ENCODE measurements at places on chromosomes 1 and 21. TPM values are rescaled to one million over a fixed set of nuclear protein-coding genes. Genes with fewer than 3 reads are reported as not detected.

LCE1E gene
- polyA plus RNA-seq = not detected

ARMH1 gene
- 23.0 TPM for polyA plus RNA-seq

C1QB gene
- 843 TPM for polyA plus RNA-seq

CD48 gene
- polyA plus RNA-seq = 112 TPM

LSS gene
- 17.4 TPM for polyA plus RNA-seq

VTCN1 gene
- not detected for polyA plus RNA-seq

LINGO4 gene
- not detected for polyA plus RNA-seq

TNFRSF4 gene
- polyA plus RNA-seq = 1.2 TPM

LPAR3 gene
- 0.23 TPM for polyA plus RNA-seq

ZMYND12 gene
- 10.9 TPM for polyA plus RNA-seq

CAMTA1 gene
- polyA plus RNA-seq = 181 TPM

CCDC27 gene
- not detected for polyA plus RNA-seq

DNA sequence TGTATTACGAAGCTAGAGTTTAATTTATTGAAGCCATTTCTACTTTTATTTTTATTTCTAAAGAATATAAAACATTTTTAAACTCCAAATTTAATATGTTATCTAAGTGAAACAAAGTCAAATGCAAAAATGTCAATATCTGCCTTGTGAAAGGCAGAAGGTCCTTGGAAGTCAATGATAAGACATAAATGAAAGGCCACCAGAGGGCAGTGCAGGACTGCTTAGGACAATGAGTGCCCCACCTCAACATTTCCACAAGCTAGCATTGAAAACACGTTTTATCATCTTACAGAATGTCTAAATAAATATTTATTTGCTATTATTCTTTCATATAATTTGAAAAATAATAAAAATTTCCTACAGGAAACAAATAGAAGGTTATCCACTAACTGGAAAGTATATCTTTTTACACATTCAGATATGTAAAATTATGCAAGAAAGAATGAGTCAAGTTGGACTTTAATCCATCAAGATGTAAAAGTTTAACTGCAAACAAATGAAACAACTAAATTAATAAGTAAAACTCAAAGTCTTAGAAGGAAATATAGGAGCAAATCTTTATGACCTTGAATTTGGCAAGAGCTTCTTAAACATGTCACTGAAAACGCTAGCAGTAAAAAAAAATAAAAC is 140.1 kb upstream of the FMN2 start:
- DNase-seq = no peak

- no peak for DNase-seq
Observed at GRCh38 chr1:19197845-19198244, 12.2 kb downstream of the UBR4 start.

- DNase-seq = no peak
Observed at GRCh38 chr1:9211291-9211811, 23.2 kb upstream of the H6PD start.

DNA sequence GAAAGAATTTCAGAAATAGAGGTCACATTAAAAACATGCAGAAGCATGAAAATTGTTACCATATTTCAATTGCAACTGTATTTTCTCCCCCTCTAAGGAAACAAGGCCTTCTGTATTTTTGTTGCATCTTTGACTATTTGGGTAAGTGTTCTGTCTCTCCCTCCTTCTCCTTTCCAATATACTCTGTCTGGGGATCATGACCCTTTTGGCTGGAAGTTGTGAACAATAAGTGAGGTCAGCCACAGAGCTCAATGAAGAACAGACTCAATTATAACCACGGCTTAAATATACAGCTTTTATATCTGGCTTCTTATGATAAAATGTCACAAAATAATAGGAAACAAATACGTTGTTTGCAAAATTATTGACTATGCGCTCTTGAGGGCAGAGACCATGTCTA is 47.1 kb downstream of the SPAG17 start:
- no peak for DNase-seq

DNA sequence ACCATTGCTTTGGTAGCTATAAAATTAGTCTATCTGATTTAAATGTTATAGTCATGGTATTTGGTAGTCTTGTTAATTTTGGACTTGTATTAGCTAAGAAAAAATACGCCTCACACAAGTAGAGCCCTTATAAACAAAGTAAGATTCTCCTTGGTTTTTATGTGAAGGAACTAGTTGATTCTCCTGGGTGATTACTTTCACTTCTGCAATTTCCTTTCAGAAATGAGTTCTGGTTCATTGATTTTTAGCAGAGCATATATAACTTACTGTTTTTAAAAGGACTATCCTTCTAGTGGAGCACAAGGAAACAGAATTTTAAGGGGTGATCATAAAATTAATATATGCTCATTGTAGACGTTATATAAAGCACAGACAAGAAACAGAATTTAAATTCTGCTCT is 120.1 kb downstream of the BACH1 start:
- no peak for DNase-seq

DNA sequence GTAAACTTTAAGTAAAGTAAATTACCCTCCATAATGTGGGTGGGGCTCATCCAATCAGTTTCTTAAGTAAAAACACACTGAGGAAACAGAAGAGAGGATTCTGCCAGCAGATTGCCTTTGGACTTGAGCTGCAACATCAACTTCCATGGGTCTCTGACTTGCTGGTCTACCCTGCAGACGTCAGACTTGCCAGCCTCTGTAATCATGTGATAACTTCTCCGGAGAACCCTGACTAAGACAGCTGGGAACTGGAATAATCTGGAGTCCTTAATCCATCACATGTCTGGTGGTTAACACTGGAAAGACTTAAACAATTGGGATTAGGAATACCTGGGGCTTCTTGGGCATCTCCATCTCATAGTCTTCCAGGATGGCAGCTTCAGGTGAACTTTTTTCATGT is 13.2 kb upstream of the CEP350 start:
- DNase-seq = no peak

- DNase-seq = no peak
Observed at GRCh38 chr1:57218487-57219079, 205.3 kb downstream of the DAB1 start.

DNA sequence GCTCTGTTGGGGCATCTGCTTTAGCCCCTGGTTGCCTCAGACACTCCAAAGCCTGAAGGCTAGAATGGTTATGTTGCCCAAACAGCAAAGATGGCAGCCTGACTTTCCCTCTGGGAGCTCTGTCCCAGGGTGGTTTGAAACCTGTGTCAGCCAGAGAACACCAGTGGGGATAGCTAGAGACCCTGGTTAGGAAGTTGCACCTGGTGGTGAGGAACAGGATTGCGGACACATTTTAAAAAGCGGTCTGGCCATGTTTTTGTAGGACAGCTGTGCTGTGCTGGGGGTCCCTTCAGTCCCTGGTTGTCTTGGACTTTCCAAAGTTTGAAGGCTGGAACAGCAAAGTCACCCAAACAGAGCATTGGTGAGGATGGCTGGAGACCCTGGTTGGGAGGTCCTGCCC is 87.8 kb downstream of the DNM3 start:
- DNase-seq = no peak

DNA sequence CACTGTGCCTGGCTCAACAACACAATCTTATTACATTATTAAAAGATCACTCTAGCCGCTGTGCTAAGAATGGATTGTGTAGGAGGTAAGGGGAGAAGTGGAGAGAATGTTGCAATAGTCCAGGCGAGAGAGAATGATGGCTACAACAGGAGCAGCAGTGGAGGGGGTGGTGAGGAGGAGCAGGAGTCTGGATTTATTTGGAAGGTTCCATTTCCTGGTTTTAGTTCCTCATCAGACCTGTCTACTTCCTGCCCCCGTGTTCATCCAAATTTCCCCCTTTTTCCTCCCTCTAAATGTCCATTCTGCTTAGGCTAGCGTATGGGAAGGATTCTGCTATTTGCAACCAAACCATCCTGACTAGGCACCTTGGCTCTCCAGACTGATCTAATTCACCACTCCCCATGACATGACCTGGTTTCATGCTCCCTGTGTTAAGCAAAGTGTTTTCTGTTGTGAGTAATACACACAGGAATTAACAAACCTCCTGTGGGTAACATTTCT is 35.1 kb upstream of the EYA3 start:
- no peak for DNase-seq

DNA sequence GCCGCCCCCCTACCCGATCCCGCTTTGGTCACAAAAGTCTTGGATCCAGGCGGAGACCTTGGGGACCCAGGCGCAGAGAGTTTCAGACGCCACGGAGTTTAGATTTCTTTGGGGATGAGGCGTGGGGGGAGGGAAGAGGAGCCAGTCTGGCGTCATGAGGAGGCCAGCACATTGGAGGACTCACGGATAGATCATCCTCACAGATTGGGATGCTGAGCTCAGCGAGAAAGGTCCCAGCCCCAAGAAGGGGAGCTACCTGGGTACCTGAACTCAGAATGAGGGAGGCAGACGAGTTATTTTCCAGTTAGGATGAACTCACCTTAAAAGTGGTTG is 393 bp downstream of the ELAPOR1 start:
- no peak for DNase-seq

GRCh38 chr1:97071173-97071572 is 349.6 kb downstream of the PTBP2 start:
- no peak for DNase-seq

DNA sequence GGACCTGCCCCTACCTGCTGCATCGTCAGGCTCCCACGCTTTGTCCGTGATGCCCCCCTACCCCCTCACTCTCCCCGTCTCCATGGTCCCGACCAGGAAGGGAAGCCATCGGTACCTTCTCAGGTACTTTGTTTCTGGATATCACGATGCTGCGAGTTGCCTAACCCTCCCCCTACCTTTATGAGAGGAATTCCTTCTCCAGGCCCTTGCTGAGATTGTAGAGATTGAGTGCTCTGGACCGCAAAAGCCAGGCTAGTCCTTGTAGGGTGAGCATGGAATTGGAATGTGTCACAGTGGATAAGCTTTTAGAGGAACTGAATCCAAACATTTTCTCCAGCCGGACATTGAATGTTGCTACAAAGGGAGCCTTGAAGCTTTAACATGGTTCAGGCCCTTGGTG is 8.9 kb downstream of the SPATA46 start:
- DNase-seq = peak; percentile 13

DNA sequence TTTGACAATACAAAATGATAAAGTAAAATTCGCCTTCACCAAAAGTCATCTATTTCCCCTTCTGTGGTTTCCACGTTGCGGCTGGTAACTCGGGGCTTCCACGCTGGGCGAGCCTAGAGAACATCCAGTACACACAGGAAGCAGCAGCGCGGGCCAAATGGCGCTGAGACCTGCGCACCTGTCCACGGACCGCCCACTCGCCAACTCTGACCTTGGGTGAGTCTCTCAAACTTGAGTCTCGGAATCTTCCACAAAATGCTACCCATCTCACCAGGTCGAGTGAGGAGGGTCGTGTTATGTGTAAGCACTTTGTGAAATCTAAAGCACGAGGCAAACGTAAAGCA is 820 bp upstream of the TTF2 start:
- no peak for DNase-seq

DNA sequence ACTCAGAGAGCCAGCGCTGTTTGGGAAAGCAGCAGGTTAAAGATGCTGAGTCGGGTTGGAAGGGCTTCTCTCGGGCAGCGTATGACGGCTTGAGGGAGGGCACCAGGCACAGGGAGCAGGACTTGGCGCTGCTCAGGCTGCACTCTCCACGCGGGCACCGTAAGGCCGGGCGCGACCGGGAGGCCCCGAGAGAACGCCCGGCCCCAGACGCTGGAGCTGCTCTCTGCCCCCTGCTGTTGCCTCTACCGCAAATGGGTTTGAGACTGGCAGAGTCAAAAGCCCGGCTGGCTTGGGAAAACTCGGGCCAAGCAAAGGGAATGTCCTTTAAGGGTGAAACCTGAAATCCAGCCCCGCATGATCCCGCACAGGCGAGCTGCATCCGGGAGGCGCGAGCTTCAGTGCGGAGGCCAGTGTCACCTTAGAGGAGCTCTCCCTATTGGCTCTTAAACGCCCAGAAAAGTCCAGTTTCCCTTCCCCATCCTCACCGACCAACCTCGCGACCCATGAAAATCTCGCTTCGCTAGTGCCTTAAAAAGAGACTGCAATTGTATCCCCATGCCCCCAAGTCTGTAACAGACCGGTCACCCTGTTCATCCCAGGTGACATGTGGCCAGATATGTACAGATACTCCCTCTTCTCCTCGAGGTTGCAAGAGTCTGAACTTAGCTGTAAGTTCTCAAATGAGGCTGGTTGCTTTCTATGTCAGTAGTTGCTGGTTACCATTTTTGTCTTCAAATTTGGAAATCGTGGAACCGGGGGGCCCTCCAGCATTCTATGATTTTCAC is 1.1 kb downstream of the PRRX1 start:
- DNase-seq = peak; percentile 67

DNA sequence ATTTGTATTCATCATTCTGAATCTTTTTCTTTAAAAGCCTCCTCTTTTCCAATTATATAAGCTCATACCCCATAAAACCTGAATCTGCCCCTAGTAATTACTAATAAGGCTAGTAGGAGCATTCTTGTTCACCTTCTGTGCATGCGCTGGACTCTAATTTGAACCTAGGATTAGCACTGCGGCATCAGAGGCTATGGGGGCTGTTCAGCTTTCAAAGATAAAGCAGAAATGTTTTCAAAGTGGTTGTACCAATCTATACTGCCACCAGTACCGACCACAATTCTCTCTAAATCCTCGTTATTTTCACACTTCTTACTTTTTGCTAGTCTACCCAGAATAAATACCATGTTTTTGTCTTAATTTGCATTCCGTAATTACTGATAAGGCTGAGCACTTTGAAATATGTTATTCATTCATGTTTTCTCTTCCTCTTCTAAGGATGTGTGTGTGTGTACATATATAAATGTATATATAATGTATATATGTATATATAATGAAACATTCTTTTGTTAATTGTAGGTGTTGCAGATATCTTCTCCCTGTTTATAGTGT is 1.6 kb upstream of the DDX59 start:
- no peak for DNase-seq

- DNase-seq = no peak
Observed at GRCh38 chr1:8203056-8203455, 114.9 kb upstream of the SLC45A1 start.

- peak; percentile 83 for DNase-seq
Observed at GRCh38 chr1:87226341-87226760, 102.3 kb upstream of the LMO4 start.
